ENCODE measurements at places on chromosomes 1 and 21.

DNA sequence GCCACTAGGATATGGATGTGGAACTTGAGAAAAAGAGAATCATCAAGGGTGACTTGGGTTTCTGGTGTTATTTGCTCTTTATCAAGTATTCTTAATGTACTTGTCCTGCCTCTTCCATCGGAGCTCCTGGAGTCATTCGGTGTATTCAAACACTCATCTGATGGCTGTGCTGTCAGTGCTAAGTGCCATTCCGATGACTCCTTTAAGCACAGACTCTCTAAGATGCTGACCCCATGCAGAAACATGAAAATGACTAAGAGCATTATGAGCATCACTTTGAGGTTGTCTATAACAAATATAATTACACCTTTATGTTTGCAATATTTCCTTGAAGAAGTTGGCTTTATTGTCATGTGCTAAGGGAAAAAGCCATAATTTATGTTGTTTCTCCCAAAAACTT lies 11.3 kb upstream of the RPL5 start:
- no peak for DNase-seq

DNA sequence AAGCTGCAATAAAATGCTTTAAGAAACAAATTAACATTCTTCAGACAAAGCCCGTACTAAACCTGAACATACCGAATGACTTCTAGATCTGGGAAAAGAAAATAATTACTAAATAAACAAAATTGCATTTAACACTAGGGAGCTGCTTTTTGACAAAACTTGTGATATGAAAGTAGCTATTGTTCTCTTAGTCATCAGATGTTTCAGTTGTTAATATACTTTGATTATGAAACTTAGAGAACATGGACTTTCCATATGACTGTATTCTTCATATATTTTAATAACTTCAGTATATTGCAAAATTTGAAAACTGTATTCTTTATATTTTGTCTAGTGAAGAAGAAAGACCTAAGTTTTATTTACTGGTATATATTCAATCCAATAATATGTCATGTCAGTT lies 1262.1 kb downstream of the NCAM2 start:
- DNase-seq, result no peak

DNA sequence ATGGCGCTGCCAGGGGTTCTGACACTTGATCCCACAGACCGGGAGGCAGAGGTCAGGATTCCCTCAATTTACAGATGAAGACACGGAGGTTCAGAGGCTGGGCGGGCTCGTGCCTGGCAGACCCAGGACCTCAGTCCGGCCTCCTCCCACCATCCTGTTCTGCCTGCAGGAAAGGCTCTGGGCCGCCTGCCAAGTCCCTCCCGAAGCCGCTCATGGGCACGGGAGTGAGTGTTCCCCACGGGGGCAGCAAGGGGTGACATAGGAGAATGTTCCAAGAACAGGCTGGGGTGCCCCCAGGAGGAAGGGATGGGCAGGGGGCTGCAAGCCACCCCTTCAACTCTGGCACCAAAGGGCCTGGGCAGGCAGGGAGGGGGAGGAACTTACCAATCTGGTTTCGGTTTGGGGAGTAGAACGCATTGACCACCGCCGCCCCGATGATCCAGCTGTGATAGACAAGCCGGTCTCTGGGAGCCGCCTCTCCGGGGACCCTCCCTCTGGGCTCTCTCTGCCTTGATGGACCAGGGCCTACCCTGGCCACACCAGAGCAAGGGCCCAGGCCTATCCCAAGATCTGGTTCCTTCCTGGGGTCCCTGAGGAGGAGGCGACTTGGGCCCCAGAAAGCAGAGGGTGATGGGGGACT lies 7.5 kb downstream of the PRXL2B start:
- DNase-seq, result no peak

DNA sequence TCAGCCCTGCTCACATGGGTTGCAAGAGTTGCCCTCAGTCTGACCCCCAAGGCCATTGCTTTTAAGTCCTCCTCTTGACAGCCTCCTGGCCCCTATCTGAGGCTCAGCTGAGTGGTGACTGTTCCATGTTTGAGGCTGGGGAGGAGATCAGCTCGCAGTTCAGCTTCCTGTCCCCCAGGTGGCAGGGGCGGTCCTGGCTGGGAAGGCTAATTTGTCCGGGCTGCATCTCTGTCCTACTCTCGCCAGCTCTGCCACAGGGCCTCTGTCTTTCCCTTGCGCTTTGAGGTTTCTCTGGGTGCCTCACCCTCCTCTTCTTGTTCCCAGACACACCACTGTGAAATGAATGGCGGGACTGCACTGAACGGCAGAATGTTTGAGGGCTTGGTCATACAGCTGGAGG lies 157.3 kb downstream of the KCNJ6 start:
- no peak for DNase-seq

- no peak for DNase-seq
Observed at GRCh38 chr21:23452384-23453083, 2154.7 kb downstream of the MRPL39 start.

DNA sequence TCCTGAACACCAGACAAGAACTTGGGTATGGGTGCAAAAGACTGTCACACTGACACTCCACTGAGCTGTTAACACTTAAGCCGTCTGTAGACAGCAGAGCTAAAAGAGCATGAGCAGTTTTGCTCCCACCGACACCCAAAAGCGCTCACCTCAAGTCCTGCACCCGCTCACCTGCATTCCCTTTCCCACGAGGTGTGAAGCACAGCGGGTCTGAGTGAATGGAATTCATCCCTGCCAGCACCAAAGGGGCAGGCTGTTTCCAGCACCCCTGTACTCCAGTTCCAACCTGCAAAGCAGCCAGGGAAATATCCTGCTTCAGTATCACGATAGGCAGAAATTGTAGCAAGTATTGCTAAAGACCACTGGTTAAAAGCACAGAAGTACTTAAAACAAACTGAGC lies 28.8 kb downstream of the KRTAP21-3 start:
- no peak for DNase-seq

DNA sequence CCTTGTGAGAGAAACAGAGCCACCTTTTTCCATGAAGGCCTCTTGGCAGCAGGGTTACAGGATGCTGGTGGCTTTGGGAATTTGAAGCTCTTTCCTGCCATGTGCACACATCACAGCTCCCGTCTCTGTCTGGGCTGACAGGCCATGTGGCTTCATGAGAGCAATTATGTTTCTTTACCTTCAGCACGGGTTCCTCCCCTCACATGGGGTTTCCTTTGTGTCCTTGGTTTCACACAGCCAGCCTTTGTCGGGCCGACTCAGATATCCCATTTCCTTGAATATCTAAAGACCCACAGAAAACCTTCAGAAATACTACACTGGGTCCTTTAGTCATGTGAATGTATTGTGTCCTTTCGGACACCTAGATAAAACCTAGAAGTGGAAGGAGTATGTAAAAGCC lies 7.1 kb downstream of the CLIC6 start:
- no peak for DNase-seq

DNA sequence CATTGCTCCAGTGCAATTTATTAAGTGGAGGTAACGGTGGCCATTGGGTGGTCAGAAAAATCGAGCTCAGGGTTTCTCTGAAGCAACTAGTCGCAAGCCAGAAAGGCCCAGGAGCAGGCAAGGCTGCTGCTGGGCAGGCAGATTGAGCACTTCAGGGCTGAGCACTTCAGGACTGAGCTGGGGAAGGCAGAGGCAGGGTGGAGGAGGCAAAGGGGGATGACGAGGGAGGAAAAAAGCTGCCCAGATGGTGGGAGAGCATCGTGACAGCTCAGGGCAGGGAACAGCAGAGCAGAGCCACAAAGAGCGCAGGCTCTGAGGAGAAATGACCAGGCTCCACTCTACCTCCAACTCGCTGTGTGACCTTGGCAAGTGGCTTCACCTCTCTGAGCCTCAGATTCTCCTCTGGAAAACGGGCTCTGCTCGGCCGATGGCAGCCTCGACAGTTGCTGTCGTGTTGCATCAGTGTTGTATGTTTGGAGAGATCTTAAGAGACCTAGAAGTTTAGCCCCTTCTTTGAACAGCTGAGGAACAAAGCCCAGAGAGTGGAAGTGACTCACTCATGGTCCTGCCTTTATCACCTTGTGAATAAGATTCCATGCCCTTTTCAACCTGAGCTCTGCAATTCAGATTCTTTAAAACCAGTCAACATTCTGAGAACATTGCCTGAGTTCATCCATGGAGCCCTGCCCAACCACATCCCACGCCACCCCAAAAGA lies 141.4 kb downstream of the SYF2 start:
- no peak for DNase-seq

DNA sequence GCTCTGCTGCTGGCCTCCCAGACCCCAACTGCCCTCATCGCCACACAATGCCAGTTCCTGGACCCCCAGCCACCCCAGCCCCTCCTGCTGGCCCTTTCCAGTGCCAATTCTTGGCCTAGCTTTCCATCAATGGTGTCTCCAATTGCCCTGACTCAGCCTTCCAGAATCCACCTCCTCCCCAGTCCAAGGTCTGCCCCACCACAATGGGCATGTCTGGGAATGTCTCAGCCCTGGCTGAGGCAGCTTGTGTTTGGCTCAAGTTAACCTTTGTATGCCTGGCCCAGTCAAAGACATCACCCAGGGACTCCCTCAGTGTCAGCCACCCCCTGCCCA lies 16.4 kb downstream of the ALDH4A1 start:
- DNase-seq, result no peak

GRCh38 chr1:199029401-199029800 lies 390.6 kb downstream of the PTPRC start:
- DNase-seq, result no peak

GRCh38 chr1:2831596-2832212 lies 30.2 kb upstream of the TTC34 start:
- no peak for DNase-seq

DNA sequence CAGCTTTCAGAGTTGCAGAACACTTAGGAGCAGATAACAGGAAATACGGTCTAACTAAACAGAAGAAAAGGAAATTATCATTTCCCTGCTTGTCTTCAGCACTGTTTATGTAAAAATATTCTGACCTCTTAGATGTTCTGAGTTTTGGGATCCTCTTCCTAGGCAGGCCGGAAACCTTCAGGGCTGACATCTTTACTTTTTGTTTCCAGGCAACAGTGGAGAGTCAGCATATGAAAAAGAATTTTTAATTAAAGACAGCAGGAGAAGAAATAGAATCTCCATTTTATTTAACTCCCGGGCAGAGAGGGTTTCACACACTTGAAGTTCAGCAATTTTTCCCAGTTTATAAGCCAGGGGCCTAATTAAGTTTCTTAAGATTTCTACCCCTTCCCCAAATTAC lies 5.1 kb upstream of the RIPPLY3 start:
- DNase-seq, result no peak

GRCh38 chr1:154418062-154418921 lies 13.1 kb downstream of the IL6R start:
- DNase-seq, result peak; percentile 47

DNA sequence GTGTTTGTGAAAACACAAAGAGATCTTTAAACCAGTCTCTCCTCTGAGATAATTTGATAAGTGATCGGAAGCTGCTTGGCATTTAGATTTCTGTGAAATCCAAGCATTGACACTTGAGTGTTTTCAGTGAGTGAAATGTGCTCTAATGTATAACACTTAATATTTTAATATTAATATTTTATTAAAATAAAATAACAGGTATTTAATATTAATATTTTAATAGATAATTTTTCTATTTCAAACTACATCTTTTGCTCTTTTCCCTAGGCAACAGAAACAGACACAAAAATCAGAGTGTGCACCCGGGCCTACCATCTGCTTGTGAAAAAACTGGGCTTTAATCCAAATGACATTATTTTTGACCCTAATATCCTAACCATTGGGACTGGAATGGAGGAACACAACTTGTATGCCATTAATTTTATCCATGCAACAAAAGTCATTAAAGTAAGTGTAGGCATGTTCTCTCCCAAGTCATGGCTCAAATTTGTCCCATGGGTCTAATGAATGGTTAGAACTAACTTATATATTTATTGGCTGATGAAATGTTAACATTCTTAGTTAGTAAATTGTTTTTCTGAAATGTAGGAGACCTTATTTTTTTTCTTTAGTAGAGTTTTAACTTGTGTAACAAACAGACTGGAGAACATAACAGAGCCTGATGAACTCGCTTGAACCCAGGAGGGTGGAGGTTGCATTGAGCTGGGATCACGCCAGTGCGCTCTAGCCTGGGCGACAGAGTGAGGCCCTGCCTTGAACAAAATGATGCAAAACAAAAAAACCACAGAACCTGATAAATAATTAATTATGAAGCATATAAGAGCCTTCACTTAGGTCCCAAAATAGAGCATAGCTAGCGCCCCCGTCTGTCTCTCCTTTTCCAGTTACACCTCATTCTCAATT lies 55.2 kb downstream of the MTR start:
- DNase-seq, result no peak

DNA sequence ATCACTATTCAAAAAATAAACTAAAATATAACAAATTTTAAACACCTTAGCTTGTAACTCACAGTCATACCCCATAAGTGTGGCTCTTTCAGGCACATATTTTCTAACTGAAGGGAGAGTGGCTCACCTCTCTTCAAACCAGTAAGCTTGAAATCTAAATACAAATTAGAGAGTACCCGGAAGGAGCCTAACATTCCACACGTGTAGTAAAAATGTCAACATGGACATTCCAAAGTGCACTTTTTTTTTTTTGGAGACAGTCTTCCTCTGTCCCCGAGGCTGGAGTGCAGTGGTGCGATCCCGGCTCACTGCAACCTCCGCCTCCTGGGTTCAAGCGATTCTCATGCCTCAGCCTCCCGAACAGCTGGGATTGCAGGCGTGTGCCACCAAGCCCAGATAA lies 275.6 kb upstream of the ADGRL2 start:
- DNase-seq, result no peak

GRCh38 chr1:84701376-84701775 lies 11.1 kb upstream of the SSX2IP start:
- DNase-seq, result no peak

DNA sequence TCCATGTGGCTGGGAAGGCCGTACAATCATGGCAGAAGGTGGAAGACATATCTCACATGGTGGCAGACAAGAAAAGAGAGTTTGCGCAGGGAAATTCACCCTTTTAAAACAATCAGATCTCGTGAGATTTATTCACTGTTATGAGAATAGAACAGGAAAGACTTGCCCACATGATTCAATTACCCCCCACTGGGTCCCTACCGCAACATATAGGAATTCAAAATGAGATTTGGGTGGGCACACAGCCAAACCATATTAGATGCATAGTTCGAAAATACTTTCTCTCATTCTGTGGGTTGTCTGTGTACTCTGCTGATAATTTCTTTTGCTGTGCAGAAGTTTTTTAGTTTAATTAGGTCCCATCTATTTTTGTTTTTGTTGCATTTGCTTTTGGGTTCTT lies 990.3 kb downstream of the PLA2G4A start:
- no peak for DNase-seq

DNA sequence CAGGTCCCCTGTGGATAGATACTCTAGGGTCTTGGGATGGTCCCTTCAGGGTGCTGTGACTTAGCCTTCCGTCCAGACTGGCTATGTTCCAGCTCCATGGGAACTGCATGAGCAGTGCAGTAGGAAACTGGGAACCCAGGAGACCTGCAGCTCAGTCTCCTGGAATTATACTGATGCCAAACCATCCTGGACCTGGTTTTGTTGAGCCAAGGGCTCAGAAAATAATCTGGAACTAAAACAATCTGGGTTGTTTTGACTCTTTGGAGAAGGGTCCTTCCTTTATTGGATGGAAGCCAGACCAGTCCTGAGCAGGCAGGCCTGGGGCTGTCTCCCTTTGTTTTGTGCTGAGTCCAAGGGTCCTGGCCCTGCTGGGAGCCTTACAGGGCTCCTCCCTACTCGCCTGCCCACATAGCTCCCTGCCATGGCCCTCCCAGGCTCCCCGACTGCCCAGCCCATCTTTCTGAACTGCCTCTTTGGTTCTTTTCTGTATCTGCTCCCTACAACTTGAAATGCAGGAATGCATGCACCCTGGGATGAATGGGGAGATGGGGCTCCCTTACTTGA lies 1.2 kb downstream of the IPO13 start:
- DNase-seq, result no peak

- peak; percentile 23 for DNase-seq
Observed at GRCh38 chr1:28249013-28249865, 10.1 kb upstream of the SESN2 start.

Data from stimulated activated CD4-positive, alpha-beta T cell treated with anti-CD3 and anti-CD28 coated beads, Interleukin-4, amount 100 ng/mL, for 1 hour (primary cell).